ENCODE measurements at places on chromosomes 3 and 15.

DNA sequence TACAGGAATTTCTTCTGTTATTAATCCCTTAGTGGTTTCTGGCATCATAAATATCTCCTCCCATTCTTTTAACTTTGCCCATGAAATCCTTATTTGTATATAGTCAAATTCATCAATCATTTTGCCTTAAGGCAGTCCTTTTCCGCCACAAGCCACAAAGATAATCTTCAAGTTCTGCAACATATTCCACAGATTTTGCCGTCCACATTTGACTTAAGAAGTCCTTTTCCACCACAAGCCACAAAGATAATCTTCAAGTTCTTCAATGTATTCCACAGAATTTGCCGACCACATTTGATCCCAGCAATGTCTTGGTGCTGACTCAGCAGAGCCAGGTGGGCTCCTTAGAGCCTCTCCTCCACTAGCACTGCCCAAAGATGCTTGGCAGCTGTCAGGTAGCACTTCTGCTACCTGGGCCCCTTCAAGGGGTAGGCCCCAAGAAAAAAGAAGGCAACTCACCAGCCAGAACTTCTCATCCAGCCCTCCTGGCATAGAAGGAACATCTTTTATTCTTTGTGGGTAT, 35.0 kb downstream of the SEC22C start:
- no peak for DNase-seq

DNA sequence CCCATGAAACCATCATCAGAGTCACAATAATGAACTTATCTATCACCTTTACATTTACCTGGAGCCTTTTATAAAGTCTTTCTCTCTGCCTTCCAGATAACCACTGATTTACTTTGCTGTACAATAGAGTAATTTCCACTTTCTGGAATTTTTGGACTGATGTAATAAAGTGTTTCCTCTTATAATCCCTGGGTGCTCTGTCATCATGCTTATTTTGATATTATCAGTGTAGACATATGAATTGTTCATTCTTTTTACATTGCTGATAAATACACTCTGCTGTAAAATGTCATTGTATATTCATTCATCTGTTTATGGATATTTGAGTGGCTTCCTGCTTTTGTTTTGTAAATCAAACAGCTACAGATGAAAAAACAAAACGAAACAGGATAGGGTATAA, 27.0 kb upstream of the IREB2 start:
- DNase-seq = no peak

GRCh38 chr3:194773216-194773615, 87.5 kb downstream of the FAM43A start:
- DNase-seq = no peak

DNA sequence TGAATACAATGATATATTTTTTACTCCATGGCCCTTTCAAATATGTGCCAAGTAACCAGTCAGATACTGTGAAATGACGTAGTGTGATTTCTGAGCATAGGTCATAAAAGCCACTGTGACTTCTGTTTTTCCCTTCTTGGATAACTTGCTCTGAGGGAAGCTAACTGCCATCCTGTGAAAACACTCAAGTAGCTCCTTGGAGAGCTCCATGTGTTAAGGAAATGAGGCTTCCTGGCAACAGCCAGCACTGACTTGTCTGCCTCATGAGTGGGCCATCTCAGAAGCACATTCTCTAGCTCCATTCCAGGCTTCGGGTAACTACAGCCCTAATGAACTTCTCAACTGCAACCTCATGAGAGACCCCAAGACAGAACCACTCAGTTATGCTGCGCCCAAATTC, 9.5 kb upstream of the CCDC80 start:
- DNase-seq = no peak

GRCh38 chr3:134965865-134966481, 170.9 kb downstream of the EPHB1 start:
- DNase-seq = no peak

DNA sequence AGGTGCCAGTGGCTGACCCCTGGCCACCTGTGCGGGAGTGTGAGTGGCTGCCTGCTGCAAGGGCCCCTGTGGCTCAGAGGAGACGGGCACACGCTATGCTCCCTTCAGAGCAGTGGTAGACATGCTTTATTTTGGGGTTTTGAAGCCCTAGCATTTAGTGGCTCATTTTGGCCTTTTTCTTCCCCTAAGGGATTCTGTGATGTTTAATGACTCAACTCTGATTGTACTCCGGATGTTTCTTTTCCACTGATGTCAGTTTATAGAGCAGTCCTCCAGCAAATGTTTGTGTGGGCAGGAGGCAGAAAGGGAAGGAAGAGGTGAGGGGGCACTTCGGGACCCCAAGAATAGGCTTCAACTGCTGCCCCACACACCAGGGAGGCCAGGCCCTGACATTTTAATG, 288.9 kb upstream of the C2CD4B start:
- DNase-seq = no peak

- no peak for DNase-seq
Measured at GRCh38 chr3:181715571-181716340, 4.0 kb downstream of the SOX2 start.

DNA sequence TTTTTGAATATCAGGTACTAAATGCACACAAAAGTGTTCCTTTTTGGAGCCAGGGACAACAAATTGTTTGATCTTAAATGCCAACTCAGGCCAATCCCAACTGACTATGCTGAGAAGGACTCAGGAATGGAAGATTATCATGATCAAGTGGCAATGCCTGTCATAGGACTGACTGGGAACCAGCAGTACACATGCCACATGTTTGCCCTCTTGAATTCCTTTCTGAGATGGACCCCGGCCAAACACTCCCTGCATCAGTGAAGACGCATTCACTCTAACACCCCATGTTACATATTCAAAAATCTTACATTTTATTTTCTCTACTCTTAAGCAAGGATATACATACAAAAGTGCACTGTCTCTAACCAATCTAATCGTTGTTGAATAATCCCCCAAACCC, 36.1 kb downstream of the CLDN18 start:
- no peak for DNase-seq

DNA sequence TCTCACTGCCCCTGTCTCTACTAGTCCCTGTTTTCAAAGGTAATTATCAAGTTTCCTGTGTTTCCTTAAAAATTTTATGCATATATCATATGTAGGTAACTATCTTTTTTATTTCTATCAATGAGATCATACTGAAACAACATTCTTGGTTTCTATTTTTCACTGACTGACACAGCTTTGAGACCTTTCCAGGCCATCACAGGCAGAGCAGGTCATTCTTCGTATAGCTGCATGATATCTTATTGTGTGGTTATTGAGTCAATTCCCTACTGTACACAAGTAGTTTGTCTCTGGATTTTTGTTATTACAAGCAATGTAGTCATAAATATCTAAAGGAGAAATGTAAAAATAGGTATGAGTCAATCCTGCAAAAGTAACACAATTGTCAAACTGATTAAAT, 169.6 kb downstream of the CFAP20DC start:
- DNase-seq = no peak

GRCh38 chr3:110968076-110968475, 103.5 kb upstream of the NECTIN3 start:
- no peak for DNase-seq

GRCh38 chr3:187288131-187288854, 3.2 kb downstream of the MASP1 start:
- no peak for DNase-seq

DNA sequence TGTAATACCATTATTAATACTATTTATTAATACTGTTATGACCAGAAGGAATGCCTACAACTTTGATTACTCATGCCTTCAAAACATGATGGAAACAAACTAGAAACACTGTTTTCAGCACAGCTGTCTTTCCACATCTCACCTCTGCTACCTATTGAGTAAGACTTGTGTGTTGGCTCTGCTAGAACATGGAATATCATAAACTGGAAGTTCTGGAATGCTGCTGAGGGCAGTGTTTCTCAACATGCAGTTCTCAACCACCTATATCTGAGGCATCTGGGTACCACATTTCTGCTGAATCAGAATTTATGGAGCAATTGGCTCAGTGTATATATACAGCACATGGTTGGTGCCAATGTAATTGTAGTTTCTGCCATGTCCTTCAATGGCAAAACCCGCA, 392.1 kb downstream of the TUSC7 start:
- no peak for DNase-seq

- no peak for DNase-seq
Measured at GRCh38 chr3:101212730-101213129, 107.6 kb downstream of the IMPG2 start.

DNA sequence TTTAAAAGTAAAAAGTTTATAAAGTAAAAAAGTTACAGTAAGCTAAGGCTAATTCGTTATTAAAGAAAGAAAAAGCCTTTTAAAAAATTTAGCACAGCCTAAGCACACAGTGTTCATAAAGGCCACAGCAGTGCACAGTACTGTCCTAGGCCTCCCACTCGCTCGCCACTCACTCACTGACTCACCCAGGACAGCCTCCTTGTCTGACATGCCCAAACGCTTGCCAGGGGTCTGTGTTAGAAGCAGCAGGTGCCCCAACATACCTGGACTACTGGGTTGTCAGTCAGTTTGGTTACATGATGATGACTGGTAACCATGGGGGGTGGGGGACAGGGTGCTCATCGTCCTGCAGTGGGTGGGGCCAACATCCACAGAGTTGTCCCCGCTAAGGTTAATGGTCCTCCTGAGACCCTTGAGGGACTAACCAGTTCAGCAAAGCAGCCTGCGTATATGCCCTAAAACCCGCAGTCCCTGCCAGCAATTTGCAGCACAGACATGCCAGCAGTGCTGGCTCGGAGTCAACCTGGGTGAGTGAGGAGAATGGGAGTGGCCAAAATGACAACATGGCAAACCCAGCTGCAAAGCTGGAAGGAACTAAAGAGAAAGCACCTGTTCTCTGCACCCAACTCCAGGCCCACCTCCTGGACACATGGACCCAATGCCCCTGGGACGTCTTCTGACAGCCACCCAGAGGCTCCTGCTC, 49.2 kb downstream of the CYFIP1 start:
- no peak for DNase-seq

GRCh38 chr15:40275523-40275922, 7.3 kb downstream of the ANKRD63 start:
- DNase-seq = no peak

DNA sequence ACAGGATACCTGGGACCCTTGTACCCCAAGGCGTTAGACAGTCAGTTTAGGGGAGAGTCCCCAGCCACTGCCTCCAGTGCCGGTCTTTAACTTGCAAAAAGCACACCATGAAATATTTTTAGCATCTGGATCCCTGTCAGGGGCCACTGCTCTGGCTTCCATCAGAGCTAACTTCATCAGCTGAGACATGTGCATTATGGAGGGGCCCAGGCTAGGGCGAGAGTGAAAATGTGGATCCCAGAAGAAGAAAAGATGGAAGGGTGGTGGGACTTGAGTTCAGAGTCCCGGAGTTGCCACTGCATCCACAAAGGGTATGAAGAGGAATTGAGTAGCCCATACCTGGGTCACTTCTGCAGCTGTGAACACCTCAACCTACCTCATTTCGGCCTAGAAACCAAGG, 23.5 kb upstream of the SPATA12 start:
- DNase-seq = no peak

DNA sequence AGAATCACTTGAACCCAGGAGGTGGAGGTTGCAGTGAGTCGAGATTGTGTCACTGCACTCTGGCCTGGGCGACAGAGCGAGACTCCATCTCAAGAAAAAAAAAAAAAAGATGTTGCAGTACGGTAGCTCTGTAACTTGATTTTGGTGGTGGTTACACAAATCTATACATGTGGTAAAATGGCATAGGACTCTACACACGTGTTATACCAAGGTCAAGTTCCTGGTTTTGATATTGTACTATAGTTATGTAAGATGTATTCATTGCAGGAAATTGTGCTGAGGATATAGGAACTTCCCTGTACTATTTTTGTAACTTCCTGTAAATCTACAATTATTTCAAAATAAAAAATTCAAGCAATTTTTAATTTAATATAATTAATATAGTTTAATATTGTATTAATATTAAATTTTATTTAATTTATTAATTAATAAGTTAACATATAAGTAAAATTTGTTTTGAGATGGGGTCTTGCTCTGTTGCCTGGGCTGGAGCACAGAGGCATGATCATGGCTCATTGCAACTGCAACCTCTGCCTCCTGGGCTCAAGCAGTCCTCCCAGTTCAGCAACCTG, 9.9 kb downstream of the MYD88 start:
- no peak for DNase-seq

DNA sequence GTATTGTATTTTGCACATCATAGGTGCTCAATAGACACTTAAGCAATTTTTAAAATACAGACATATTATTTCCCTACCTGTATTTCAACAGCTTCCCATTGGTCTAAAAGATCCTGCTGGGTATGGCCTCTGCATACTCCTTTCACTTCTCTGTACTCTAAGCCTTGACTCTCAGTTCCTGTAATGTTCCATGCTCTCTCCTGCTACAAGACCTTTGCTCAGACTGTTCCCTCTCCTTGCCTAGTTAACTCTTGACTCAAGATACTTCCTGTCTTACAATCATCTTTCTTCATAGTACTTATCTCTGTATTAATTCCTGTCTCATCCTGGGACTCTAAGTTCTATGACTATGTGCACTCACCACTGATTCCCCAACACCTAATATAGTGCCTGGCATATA, 1.7 kb downstream of the SCN11A start:
- no peak for DNase-seq

GRCh38 chr3:114444216-114444615, 150.4 kb downstream of the TIGIT start:
- no peak for DNase-seq

- no peak for DNase-seq
Measured at GRCh38 chr3:181631901-181632300, 79.8 kb upstream of the SOX2 start.

DNA sequence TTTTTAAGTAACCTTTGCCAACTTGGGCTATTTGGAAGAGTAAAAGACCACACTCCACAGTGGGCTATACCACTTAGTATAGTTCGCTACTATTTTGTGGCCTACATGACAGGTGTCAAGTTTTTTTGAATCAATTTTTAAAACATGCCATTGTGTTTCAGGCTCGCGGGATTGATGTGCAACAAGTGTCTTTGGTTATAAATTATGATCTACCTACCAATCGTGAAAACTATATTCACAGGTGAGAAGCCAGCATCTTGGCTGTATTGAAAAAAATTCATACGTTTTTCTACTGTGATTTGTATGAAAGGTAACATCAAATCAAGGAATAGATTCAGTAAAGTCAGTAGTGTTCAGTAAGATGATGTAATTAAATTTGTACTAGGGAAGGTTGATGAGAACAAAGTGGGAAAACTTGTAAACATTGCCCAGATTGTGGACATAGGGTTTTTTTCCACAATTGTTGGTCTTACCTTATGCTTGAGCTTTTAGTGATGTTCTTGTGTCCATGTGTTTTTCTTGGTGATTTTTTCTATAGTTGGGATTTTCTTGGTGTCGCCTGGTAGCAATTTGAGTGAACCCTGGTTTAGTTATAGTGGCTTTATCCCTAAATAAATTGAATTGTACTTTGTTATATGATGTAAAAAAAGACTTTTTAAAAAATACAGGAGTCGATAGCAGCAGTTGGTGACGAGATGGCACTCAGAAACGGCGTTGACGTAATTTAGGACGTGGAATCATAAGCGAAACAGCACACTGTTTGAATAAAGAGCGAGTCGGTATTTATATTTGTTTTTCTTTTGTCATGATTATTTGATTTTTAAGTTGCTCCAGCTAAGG, 4.5 kb downstream of the EIF4A2 start:
- no peak for DNase-seq
